ENCODE measurements at places on chromosomes 1 and 21. TPM values are rescaled to one million over a fixed set of nuclear protein-coding genes. Genes with fewer than 3 reads are reported as not detected.

- no peaks in the 10 kb centered on the region for H3K4me1 ChIP-seq
- H3K27me3 ChIP-seq: no peaks in the 10 kb centered on the region
- no peaks in the 10 kb centered on the region for H3K36me3 ChIP-seq
These were observed 300.2 kb upstream of the DUSP10 start for GRCh38 chr1:222042120-222042519.

Gene ROR1
- total RNA-seq: 94.3 TPM

DNA sequence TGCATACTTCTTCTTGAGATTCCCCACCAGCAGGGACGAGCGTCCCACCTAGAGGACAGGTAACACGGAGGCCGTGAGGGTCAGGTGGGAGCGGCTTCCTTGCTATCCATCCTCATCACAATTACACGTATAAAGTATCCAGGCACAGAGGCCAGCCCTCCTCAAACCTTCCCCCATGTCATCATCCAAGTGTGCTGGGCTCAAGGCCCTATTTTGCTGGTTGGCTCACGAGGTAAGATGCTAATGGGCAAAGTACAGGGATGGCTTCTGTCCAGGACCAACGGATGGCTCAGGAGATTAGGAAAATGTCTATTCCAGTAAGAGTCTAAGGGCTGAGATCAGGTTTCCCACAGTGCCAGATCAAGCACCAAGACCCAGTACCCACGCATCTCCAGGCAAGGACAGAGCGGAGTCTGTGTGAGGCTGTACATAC, 11.5 kb upstream of the A3GALT2 start:
- no peak overlapping the region for H3K27ac ChIP-seq
- no peak overlapping the region for H3K4me3 ChIP-seq
- H3K36me3 ChIP-seq: no peaks in the 10 kb centered on the region
- peaks cover 15% of the 10 kb centered on the region for H3K27me3 ChIP-seq
- DNase-seq: no peak

Gene EDN2
- total RNA-seq: not detected

Gene LCE1F
- total RNA-seq: not detected

GRCh38 chr1:185574139-185574875, 159.9 kb upstream of the HMCN1 start:
- H3K36me3 ChIP-seq: no peaks in the 10 kb centered on the region
- no peak overlapping the region for H3K27ac ChIP-seq
- H3K4me3 ChIP-seq: no peak overlapping the region

GRCh38 chr1:160068225-160068624, 1.7 kb downstream of the KCNJ10 start:
- H3K4me3 ChIP-seq: no peak overlapping the region
- H3K4me1 ChIP-seq: peaks cover 21% of the 10 kb centered on the region
- H3K27ac ChIP-seq: no peak overlapping the region
- H3K27me3 ChIP-seq: peaks cover 39% of the 10 kb centered on the region
- no peak for DNase-seq

- H3K4me1 ChIP-seq: no peaks in the 10 kb centered on the region
- no peak overlapping the region for H3K4me3 ChIP-seq
- H3K27me3 ChIP-seq: no peaks in the 10 kb centered on the region
- DNase-seq: no peak
- H3K36me3 ChIP-seq: no peaks in the 10 kb centered on the region
- H3K27ac ChIP-seq: no peak overlapping the region
These were observed 201.2 kb upstream of the L1TD1 start for GRCh38 chr1:61993331-61993961.

- DNase-seq: no peak
- no peak overlapping the region for H3K27ac ChIP-seq
- H3K36me3 ChIP-seq: no peaks in the 10 kb centered on the region
- peak overlapping the region; percentile 97 for H3K4me3 ChIP-seq
These were observed 1.5 kb downstream of the QSOX1 start for GRCh38 chr1:180156201-180156600.

DNA sequence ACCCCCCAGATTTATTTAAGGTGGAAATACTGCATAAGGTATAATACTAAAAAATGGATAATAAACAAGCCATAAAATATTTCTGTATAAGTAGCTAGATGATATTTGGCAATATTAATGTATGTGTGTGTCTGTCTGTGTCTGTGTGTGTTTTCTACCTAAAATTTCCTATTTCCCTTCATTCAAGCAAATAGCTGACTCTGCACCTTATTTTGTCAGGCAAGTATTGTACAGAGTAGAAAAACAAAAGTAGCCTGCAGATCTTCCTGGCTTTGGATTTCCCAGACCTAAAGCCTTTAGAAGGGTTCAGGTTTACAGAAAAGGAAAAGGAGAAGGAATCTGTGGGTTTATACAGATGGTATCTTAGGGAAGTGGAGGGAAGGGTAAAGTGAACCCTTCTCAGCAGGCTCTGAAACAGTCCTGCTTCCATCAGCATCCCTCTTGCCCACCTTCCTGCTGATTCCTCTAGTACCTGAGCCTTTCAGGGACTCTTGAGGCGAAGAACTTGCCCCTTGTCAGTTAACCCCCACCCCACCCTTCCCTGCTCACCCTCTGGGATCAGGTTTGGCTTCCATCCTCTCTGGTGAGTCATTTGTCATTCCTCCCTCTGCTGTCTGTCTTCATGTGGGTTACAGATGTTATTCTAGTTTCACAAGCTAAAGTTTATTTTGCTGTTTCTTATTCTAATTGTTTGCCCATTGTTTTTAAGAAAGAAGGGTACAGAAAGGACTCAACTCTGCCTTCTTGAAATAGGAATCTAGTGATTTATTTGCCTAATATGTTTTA, 21.7 kb upstream of the RGS16 start:
- H3K36me3 ChIP-seq: no peaks in the 10 kb centered on the region
- no peak for DNase-seq
- H3K27me3 ChIP-seq: no peaks in the 10 kb centered on the region

Gene ALX3
- total RNA-seq: not detected

GRCh38 chr1:161225178-161225533, 704 bp upstream of the TOMM40L start:
- DNase-seq: no peak
- no peaks in the 10 kb centered on the region for H3K27me3 ChIP-seq
- peaks cover 6% of the 10 kb centered on the region for H3K36me3 ChIP-seq
- H3K4me3 ChIP-seq: no peak overlapping the region
- peaks cover 13% of the 10 kb centered on the region for H3K4me1 ChIP-seq
- H3K27ac ChIP-seq: no peak overlapping the region

GRCh38 chr21:22277341-22277740, 1279.1 kb downstream of the NCAM2 start:
- no peaks in the 10 kb centered on the region for H3K27me3 ChIP-seq
- H3K4me1 ChIP-seq: peaks cover 14% of the 10 kb centered on the region
- H3K4me3 ChIP-seq: no peak overlapping the region
- H3K27ac ChIP-seq: no peak overlapping the region
- DNase-seq: no peak
- H3K36me3 ChIP-seq: no peaks in the 10 kb centered on the region
